ENCODE measurements at places on chromosomes 2 and 18.

DNA sequence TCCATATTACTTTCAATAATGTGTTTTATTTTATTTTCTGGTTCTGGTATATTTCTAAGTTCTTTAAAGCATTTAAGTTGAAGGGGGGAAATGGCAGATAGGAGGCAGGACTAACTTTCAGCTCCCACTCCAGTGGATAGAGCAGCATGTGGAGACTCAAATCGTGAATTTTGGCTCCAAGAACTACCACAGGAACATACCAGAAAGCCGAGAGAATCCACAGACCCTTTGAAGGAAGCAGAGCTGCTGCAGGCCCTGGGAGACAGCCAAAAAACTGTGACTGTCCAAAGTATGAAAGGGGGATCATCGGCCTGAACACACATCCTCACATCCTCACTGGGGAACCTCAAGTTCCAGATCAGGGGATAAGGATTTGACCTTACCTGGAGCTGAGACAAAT, 207.6 kb upstream of the VWC2L start:
- DNase-seq: no peak

DNA sequence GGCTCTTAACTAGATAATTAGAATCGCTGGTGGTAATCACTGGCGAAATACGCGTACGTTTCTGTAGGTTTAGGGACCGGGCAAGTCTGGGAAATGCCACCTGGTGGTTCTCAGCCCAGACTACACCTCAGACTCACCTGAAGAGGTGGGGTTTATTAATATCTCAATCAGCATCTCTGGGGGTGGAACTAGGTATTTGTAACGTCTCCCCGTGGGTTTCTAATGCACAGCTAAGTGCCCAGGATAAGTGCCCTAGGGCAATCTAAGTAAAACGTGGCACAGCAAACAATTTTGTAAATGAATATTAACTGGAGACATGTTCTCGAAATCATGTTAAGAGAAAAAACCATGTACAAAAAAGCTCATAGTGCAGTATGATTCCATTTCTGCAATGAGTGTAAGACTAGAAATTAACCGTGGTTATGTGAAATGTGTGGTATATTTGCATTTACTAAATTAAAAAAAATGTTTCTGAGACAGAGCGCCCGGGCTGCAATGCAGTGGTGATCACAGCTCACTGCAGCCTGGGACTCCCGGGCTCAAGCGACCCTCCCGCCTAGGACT, 760 bp upstream of the CNOT11 start:
- peak; percentile 52 for DNase-seq

DNA sequence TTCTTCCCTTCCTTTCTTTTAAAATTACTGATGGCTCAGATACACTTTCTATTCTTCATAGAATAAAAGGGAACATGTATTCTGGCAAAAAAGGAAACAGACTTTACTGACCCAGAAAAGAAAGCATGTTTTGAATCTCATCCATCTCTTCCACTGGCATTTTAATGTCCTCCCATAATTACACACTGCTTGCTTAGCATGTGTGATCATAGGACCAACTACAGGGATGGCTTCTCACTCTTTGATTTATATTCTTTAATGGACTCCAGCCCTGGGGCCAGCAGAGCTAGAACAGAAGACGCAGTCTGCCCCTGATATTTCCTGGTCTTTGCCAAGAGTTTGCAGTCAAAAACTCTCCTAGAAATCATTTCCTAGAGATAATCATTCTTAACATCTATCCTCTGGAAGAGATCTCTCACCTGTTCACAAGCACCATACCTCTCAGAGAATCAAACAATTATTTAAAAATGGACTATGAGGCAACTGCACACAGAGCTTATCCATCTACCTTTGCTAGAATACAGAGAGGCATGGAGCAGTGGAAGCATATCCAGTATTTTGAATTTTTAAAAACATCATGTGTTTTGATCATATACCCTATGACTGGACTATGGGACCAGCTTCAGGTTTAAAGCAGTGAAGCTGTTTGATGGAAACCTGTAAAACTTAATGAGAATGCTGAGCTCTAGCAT, 429.1 kb downstream of the NRXN1 start:
- no peak for DNase-seq

GRCh38 chr2:142991295-142991694, 113.8 kb downstream of the KYNU start:
- DNase-seq: no peak

DNA sequence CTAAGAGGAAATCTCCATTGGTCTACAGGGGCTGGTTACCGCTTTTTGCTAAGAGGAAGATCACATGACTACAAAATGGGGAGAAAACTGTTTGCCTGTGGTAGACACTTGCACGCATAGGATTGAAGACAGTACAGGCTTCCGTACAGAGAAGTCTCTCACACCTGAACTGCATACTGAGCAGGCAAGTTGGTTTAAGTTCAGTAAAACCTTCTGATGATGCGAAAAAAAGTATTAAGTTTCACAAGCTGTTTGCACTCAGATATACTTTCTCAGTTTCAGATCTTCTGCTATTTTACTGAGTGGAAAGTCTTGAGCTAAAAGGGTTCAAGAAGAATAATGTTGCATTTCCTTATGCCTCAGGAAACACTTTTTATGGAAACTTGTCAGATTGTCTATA, 292.2 kb upstream of the MC4R start:
- no peak for DNase-seq

DNA sequence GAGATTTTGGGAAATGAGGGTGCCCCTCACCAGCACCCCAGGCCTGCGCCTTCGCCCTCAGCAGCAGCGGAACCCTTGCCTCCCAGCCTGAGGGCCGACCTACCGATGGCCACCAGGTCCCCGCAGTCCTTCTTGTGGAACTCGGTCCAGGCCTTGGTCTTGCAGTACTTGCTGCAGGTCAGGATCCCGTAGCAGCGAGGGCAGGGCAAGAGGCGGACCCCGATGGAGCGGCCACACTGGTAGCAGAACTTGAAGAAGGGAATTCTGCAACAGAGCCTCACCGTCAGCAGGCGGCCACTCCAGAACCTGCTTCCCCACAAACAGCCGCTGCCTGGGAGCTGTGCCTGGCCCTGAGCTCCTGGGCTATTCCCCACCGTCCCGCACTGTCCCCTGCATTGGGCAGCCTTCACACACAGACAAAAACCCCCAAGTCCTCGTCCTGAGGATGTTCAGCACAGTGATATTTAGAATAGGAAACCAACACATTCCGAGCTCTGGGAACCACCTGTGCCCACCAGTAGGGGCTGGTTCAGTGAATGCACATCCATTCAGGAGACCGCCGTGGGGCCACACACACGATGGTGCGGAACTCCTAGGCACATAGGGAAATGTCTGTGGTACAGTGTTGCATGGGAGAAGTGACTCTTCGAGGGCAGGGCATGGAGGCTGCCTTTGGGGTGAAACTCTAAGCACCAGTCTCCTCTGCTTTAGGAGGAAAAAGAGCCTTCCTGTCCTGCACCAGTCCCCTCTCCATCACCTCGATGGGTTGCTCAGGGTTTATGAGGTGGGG, 45.6 kb downstream of the GPC1 start:
- no peak for DNase-seq

- DNase-seq: no peak
Observed at GRCh38 chr2:213688133-213688532, 403.9 kb downstream of the SPAG16 start.

GRCh38 chr18:62717169-62717924, 2.0 kb downstream of the PHLPP1 start:
- DNase-seq: peak; percentile 65

- no peak for DNase-seq
Observed at GRCh38 chr2:235930701-235931100, 237.5 kb downstream of the GBX2 start.

- no peak for DNase-seq
Observed at GRCh38 chr2:158580760-158581159, 124.0 kb downstream of the PKP4 start.

DNA sequence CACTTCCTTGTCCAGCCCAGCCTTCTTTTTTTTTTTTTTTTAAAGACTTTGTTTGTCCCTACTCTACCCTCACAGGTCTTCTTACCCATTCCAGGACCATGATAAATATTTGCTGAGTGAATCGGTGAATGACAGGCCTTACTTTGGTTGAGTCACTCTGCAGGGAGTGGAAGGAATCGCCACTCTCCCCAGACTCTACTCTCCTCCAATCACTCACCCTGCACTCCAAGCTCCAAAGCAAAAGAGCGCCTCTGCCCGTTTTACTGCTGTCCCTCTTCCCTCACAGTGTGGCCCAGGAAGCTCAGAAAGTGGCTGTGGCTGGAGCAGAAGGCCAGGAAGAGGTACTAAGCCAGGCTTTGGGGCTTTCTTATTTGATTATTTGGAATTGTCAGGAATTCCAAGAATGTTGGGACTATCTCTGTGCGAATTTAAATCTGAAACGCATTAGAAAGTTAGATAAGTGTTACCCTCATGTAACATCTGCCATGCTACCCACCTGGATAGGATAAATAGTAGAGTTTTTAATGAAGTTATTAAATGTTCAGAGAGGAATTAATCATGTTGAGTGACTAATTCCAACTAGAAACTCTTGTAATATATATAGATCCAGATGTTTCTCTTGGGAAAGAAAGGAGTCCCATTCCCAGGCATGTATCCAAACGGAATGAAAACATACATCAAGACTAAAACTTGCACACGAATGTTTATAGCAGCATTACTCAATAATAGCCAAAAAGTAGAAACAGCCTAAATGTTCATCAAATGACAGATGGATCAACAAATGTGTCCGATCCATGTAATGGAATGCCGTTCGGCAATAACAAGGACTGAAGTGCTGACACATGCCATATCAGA, 43.0 kb upstream of the CHMP1B start:
- no peak for DNase-seq

- DNase-seq: no peak
Observed at GRCh38 chr2:17976871-17977746, 98.6 kb downstream of the KCNS3 start.

GRCh38 chr2:223099561-223099960, 47.6 kb downstream of the KCNE4 start:
- no peak for DNase-seq

- DNase-seq: no peak
Observed at GRCh38 chr2:207112383-207112782, 53.4 kb downstream of the KLF7 start.

- DNase-seq: no peak
Observed at GRCh38 chr18:78804206-78805030, 175.2 kb upstream of the SALL3 start.

DNA sequence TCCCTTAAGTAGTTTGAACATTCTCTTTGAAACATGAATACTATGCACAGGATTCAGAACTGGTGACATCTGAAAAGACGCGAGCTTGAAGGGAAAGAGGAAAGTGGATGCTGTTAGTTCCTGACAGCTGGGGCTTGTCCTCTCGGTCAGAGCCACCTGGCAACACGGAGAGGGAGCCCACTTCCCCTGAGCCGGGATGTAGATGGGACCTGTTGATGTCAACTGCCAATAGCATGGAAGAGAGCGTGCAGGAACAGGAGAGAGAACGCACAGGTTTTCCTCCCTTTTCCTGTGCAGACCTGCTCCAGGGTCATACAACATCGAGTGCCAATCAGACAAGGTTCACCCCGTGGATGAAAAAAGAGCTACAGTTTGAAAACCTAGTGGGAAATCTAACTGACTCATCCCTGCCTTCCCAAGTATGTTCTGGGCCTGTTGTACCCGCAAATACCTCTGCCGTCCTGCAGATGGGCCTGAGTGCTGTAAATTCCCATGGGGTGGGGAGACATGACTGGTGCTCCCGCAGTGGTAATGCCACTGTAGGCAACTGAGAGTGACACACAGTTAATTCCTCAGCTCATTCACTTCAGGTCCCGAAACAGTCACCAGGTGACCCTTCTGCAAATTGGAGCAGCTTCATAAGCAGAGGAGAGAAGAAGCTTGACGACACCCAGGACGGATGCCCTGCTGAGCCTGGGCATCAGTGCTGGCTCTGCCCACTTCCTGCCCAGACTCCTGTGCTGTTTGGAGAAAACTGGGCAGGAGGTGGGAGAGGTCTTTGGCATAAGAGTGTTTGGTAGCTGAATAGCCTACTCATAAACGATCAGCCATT, 13.9 kb upstream of the MBP start:
- DNase-seq: no peak

- DNase-seq: no peak
Observed at GRCh38 chr2:96552315-96553175, 16.0 kb downstream of the ARID5A start.

DNA sequence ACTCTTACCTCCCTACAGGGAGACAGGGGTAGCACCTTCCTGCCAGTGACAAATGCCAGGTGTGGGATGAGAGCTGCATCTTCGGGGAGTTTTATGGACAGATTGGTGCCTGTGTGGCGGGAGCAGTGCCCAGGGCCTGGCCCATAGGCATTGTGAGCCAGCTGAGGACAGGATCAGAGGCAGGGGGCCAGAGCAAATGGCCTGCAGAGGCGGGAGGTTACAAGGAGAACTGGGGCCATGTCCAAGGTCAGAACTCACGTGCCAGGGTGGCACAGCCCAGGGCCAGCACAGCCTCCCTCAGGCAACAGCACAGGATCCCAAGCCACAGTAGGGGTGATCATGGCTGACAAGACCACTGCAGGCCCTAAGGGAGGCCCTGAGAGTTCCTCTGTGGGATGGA, 40.2 kb upstream of the MCFD2 start:
- no peak for DNase-seq

DNA sequence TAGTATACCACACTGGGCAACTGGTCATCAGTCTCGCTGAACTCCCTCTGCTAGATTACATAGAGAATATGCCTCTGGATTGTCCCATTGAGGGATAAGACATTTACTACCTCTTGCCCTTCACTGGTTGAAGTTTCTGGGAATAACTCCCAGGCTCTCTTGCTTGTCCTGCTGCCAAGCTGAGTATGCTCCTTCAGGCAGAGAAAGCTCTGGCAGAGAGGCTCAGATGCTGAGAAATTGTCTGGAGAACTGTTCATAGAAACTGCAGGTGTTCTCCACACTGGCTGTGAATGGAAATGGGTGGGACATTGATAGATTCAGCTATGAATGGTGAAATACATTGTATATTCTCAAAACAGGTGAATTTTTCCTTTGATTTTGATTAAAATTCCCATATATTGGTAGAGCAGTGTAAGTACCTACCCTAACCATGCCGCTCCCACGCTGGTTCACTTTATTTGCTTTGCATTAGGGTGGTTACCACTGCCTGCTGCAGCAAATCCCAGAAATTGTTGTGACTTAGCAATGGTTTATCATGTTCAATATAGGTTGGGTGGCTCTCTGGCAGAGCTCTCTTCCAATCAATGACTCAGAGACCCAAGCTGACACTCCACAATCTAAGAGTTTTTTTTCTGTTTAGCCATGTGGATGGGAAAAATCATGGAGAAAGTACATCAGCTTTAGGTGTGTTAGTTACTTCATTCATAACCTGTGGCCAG, 36.7 kb downstream of the FAM117B start:
- peak; percentile 62 for DNase-seq

- DNase-seq: no peak
Observed at GRCh38 chr2:120204945-120205670, 18.1 kb downstream of the TMEM185B start.

DNA sequence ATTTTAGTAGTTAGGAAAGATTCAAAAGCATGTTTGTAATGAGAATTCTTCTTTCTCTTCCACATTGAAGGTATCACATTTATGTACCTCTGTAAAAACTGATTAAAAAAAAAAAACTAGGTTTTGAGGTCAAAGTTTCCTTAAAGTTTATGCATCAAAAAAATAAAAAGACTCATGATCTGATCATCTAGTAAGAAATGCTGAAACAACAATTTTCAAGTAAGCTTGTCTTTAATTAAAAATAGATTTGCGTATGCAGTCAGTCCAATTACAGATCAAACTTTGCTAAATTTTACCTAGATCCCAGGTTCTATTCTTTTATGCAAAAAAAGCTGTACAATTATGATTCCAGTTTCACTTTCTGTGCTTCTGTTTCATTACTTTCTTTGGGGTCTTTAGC, 409.0 kb downstream of the XIRP2 start:
- DNase-seq: no peak

Measured in G401 (cell line).